ENCODE measurements at places on chromosomes 7 and 10. TPM values are rescaled to one million over a fixed set of nuclear protein-coding genes. Genes with fewer than 3 reads are reported as not detected.

- DNase-seq: no peak
These were observed 99.9 kb downstream of the PRLHR start for GRCh38 chr10:118495499-118495898.

DNA sequence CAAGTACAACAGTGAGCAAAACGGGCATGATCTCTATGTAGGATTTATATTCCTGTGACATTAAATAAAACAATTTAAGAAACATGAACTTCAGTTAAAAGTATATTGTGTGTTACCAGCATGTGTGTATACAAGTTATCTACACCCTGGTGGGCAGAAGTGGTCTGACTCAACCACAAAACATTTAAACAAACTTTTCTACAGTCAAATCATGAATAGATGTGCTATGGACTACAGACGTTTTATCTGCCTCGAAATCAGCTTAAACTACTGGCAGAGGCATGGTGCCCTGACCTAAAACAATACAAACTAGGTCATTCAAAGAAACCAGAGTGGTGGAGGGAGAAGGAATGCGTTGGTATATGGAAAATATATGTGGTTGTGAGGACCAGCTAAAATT, 3.6 kb downstream of the ARL3 start:
- no peak for DNase-seq

DNA sequence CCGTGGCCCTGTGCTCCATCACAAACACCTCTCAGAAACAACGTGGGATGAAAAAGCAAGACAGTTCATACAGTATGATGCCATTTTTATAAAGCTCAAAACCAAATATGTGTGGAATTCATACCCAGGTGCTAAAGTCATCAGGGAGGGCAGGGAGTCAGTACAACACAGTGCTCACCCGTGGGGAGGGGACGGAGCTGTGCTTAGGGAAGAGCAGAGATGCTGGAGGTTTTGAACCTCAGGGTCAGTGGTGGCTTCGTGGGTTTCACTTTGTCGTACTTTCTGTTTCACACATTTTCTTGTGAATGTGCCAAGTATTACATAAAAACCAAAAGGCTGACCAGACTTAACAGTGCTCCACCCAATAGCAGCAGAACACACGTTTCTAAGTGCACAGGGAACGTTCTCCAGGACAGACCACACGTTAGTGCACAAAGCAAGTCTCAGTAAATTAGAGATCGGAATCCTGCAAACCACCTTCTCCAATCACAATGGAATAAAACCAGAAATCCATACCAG, 21.2 kb downstream of the ZMIZ2 start:
- DNase-seq: no peak

- DNase-seq: no peak
These were observed 135.5 kb downstream of the BICC1 start for GRCh38 chr10:58648131-58648530.

DNA sequence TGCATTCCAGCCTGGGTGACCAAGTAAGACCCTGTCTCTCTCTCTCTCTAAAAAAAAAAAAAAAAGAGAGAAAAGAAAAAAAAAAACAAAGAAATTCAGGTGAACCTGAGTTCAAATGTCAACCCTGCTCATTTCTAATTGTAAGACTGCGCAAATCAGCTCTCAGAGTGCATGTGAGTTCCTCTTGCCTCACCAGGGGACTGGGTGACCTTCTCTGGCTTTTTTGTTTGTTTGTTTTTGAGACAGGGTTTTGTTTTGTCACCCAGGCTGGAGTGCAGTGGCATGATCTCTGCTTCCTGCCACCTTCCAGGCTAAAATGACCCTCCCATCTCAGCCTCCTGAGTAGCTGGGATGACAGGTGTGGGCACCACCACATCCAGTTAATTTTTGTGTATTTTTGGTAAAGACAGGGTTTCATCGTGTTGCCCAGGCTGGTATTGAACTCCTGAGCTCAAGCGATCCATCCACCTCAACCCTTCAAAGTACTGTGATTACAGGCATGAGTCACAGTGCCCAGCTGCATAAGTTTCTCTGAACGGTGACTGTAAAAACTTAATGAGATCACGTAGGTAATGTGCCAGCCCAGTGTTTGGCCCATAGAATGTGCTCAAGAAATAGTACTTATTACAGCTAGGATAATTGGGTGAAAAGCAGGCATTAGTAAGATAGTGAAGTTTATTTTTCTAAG, 45.3 kb upstream of the BAMBI start:
- DNase-seq: no peak

DNA sequence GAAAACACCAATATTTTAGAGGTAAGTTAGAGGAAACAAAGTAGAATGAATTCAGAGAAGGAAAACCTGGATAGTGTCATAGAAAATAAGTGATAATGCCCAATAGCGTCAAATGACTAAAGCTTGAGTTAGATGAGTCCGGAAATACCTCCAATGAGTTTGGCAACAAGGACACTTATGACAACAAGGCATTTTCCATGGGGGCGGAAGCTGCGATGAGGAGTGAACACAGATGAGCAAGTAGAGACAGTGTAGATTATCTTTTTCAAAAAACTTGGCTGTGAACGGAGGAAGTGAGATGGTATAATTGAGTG, 383 bp upstream of the R3HCC1L start:
- no peak for DNase-seq

The SLC39A12 gene
- total RNA-seq: 0.44 TPM

- no peak for DNase-seq
These were observed 2.4 kb downstream of the UBE2H start for GRCh38 chr7:129950191-129950932.

GRCh38 chr10:13816195-13816925, 229.6 kb downstream of the PRPF18 start:
- no peak for DNase-seq

GRCh38 chr7:134415700-134416099, 43.2 kb downstream of the AKR1B1 start:
- DNase-seq: no peak

GRCh38 chr10:78960316-78960800, 108.4 kb upstream of the ZMIZ1 start:
- no peak for DNase-seq

- DNase-seq: no peak
These were observed 42.1 kb downstream of the TMEM178B start for GRCh38 chr7:141115965-141116364.

GRCh38 chr7:92831716-92832533, 4.4 kb downstream of the CDK6 start:
- no peak for DNase-seq

The RELN gene
- total RNA-seq: 7.1 TPM

The TAS2R41 gene
- not detected for total RNA-seq

DNA sequence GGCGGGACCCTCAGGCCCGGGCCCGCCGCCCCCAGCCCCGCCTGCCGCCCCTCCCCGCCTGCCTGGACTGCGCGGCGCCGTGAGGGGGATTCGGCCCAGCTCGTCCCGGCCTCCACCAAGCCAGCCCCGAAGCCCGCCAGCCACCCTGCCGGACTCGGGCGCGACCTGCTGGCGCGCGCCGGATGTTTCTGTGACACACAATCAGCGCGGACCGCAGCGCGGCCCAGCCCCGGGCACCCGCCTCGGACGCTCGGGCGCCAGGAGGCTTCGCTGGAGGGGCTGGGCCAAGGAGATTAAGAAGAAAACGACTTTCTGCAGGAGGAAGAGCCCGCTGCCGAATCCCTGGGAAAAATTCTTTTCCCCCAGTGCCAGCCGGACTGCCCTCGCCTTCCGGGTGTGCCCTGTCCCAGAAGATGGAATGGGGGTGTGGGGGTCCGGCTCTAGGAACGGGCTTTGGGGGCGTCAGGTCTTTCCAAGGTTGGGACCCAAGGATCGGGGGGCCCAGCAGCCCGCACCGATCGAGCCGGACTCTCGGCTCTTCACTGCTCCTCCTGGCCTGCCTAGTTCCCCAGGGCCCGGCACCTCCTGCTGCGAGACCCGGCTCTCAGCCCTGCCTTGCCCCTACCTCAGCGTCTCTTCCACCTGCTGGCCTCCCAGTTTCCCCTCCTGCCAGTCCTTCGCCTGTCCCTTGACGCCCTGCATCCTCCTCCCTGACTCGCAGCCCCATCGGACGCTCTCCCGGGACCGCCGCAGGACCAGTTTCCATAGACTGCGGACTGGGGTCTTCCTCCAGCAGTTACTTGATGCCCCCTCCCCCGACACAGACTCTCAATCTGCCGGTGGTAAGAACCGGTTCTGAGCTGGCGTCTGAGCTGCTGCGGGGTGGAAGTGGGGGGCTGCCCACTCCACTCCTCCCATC, 82.7 kb downstream of the PAX2 start:
- DNase-seq: no peak

- DNase-seq: no peak
These were observed 5.9 kb downstream of the PTPRE start for GRCh38 chr10:127912607-127913367.

The PRSS2 gene
- total RNA-seq: not detected

The FAM25G gene
- total RNA-seq: not detected

The HMX3 gene
- total RNA-seq: not detected

The SPAG6 gene
- not detected for total RNA-seq
